ENCODE measurements at places on chromosomes 3 and 15.

- ATAC-seq, result no peak
Observed at GRCh38 chr3:105857601-105858000, 11.2 kb downstream of the CBLB start.

DNA sequence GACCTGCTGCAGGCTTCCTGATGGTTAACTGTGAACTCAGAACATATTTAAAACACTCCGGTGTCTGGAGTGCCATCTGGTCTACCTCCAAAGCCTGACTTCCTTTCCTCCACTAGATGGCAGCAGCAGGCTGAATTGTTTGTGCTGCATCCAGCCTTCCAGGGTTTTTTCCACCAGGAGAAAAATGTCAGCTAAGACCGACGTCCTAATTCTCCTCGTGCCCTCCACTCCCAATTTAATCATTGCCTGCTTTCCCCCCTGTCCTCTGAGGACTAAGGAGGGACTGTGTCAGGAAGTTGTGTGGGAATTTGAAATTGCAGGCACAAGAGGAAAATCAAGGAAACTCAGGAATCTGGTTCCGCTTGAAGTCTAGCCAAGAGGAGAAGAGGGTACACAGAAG lies 165.2 kb upstream of the UMPS start:
- peak; percentile 67 for ATAC-seq

- peak; percentile 29 for ATAC-seq
Observed at GRCh38 chr15:51917493-51917892, 54.1 kb downstream of the LEO1 start.

DNA sequence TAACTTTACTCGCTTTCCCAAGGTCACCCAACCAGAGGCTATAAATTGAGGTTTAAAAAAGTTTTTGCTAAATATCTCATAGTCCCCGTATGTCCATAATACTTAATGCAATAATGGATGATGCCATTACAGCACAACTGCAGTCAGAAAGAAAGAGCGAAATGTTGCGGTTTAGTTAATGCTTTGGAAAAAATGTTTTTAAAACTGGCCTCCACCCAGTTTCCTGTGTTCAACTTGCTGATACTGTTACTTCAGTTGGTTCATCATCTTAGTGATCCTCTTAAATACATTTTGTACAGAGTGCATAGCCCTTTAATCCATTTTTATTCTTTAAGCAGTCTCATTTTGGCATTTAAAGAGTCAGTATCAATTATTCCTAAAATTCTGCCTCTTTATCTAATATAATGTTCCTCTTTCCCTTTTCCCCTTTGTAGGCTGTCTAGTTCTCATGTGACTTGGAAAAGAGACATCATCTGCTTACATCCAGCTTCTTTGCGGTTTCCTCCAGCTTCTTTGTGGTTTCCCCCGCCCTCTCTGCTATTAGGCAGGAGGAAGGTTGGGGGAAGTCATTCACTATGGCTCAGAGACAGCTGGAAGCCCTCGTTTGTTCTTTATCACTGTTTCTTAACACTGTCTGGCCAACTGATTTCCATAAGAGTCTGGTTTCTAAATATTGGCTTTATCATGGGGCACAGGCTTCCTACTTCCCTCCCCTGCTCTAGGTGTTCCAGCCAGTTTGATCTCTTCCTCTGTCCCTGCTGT lies 154.3 kb downstream of the GOLIM4 start:
- ATAC-seq, result no peak

DNA sequence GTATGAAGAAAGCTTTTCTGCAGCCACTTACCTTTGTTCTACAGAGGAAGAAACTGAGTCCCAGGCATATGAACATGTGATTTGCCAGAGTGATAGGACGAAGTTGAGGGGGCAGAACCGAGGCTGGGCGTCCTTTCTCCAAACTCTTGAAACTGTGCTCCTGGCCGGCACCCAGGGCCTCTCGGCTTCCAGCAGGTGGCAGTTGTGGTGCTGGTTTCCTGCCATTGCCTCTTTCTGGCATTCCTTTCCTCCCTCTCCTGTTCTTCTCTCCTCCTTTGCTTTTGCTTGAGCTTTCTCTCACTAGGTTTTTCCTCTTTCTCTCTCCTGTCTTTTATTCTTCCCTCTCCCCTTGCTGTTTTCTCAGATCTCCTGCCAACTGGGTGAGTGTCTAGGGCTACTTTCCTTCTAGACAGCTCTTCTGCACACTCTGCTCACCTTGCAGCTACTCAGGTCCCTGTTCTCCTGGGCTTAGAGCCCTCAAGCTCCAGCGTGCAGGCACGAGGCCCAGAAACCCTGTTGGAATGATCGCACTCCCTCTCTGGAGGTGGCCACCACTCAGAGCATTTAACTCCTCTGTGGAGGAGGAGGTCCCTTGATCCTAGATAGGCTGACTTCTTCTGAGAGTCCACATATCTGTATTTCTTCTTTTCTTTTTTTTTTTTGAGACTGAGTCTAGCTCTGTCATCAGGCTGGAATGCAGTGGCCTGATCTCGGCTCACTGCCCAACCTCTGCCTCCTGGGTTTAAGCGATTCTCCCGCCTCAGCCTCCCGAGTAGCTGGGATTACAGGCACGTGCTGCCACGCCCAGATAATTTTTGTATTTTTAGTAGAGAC lies 26.2 kb downstream of the TRAK1 start:
- ATAC-seq, result no peak

DNA sequence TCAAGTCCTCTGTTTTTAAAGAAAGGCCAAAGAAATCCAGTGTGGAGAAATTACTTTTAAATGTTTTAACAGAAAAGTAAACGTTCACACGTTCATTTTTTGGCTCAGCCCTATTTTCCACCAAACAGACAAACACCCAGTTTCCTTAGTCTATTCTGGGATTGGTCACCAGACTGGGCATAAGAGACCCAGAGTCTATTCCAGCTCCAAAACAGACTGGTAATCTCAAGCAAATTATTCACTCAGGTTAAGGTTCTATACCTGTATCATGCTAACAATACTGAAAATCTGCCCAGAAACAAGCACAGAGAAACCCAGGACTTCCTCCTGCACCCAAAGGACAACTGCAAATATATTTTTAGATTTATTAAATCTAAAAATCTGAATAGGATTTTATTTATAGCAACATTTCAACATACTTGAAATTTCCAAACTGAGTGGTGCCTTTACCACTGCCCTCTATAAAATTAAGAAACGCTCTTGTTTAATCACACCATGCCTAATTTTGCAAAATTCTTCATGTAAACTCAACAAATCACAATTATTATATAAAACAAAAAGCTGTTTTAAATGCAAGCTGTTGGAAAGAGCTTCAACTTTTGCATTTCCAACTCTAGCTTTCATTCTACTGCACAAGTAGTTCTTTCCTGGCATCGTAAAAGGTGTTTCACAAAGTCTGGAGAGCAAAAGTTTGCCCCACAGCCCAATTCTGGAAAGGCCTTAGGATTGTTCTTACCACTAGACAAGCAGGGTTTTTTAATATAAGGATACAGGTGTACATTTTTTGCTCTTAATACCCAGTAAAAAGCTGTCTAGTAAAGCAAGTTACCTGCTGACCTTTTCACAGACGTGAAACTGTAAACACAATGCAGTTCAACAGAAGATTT lies 18.7 kb downstream of the ZNF148 start:
- no peak for ATAC-seq

- no peak for ATAC-seq
Observed at GRCh38 chr15:78620527-78621421, at the start of gene CHRNA3. CHRNA3 (minus strand) TSS chr15:78620996; CDS start chr15:78620794, 202 bp downstream.

GRCh38 chr3:127365163-127365798 lies 77.4 kb upstream of the PRR20G start:
- no peak for ATAC-seq

DNA sequence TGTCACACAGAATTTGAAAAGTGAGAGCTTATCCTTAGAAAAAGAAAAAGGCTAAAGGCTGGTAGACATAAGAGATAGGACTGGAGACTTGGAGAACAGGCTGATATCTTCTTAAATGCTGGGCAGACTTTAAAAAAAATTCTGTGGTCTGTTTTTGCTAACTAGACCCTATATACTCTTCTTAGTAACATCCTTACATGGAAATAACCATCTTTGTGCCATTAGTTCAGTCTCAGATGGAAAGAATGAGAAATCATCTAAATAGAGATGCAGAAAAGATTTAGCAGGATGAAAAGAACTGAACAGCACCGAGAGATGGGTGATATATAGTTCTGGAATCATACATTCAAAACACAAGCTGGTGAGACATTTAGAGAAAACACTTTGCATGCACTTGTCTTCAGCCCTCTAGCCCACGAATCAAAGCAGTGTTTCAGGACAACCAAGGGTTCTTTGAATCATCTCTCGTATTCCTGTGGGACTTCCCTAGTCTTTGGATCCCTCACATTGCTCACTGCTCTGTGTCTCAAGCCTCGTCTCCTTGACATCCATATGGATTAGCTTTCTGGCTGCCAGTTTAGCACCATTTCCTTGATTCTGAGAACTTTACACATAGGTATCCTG lies 93.0 kb upstream of the LYSMD4 start:
- no peak for ATAC-seq
